ENCODE measurements at places on chromosomes 4 and X.

GRCh38 chr4:8294036-8294435 is 24.5 kb downstream of the HTRA3 start:
- no peaks in the 10 kb centered on the region for H3K4me1 ChIP-seq
- DNase-seq = peak; percentile 22
- H3K27ac ChIP-seq = no peak overlapping the region
- no peaks in the 10 kb centered on the region for H3K27me3 ChIP-seq

DNA sequence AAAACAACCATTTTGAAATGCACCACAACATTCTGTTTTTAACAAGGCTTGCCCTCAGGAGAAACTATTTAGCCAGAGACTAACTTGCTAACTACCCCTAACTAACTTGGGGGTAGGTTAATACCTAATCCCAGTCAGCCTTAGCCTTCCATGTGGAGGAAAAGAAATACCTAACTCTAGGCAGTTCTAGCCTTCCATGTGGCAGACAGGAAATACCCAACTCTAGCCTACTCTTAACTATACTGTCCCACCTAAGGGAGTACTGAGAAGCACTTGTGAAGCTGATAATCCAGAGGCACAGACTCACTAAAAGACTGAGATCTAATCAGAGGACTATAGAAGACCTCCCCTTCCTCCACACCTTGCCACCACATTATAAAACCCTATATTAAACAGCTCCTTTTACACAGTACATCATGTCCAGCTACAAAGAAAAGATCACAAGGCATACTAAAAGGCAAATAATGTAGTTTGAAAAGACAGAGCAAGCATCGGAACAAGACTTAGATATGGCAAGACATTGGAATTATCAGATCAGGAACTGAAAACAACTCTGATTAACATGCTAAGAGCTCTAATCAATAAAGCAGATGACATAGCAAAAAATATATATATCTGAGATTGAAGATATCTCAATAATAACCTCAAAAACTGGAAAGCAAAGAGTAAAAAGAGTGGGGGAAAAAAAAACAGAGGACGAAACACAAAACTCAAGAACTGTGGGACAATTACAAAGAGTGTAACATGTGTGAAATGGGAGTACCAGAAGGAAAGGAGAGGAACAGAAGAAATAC is 52.2 kb downstream of the FRYL start:
- H3K27ac ChIP-seq = peak overlapping the region; percentile 66
- H3K4me1 ChIP-seq = peaks cover 22% of the 10 kb centered on the region
- DNase-seq = no peak
- H3K27me3 ChIP-seq = no peaks in the 10 kb centered on the region
- no peaks in the 10 kb centered on the region for H3K36me3 ChIP-seq

DNA sequence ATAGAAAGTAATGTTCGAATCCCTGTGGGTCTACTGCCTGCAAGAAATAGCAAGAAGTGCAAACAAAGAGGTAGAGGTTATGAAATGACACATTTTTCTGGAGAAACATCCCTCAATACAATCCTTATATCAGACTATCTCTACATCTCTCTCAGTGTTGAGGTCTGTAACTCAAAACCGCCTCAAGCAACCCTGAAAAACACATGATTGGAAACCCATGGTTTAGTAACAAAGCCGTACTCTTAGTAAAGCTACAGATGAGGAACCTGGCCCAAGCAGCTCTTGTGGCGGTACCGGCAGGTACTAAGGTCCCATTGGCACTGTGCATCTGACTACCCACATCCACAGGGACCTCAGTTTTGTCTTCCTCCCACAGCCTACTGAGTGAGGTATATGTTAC is 53.9 kb downstream of the IRF2 start:
- peaks cover 26% of the 10 kb centered on the region for H3K4me1 ChIP-seq
- no peak overlapping the region for H3K27ac ChIP-seq
- no peak for DNase-seq
- no peak overlapping the region for H3K4me3 ChIP-seq
- H3K27me3 ChIP-seq = no peaks in the 10 kb centered on the region

- H3K36me3 ChIP-seq = peaks cover 25% of the 10 kb centered on the region
- no peak overlapping the region for H3K27ac ChIP-seq
- no peaks in the 10 kb centered on the region for H3K27me3 ChIP-seq
- peaks cover 18% of the 10 kb centered on the region for H3K4me1 ChIP-seq
- no peak overlapping the region for H3K4me3 ChIP-seq
These were observed 5.5 kb downstream of the ELMOD2 start for GRCh38 chr4:140529434-140529833.

- no peak for DNase-seq
- no peaks in the 10 kb centered on the region for H3K36me3 ChIP-seq
- no peaks in the 10 kb centered on the region for H3K27me3 ChIP-seq
- H3K4me1 ChIP-seq = peaks cover 33% of the 10 kb centered on the region
- H3K4me3 ChIP-seq = no peak overlapping the region
These were observed 55.2 kb downstream of the AREG start for GRCh38 chr4:74499986-74500781.

DNA sequence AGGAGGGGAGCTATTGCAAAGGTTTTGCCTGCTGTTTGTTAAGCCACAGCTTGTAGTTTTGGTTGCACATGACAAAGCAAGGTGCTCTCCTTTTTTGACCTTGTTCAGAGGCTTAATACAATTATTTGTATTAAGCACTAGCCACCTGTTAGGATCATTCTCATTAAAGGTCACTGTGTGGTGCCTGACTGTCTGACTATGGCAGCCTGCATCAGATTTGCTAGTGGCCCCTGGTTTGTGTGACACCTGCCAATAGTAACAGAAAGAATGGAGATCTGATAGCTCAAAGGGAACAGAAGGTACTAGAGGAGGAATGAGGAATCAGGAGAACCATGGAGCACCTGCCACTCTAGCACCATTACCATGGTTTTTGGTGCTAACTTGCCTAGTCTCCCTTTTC is 102.5 kb downstream of the POLA1 start:
- no peaks in the 10 kb centered on the region for H3K27me3 ChIP-seq
- no peak overlapping the region for H3K4me3 ChIP-seq
- H3K36me3 ChIP-seq = no peaks in the 10 kb centered on the region
- H3K27ac ChIP-seq = no peak overlapping the region

- H3K4me3 ChIP-seq = no peak overlapping the region
- H3K4me1 ChIP-seq = peaks cover 6% of the 10 kb centered on the region
- no peak for DNase-seq
- H3K27me3 ChIP-seq = no peaks in the 10 kb centered on the region
- H3K27ac ChIP-seq = no peak overlapping the region
- H3K36me3 ChIP-seq = no peaks in the 10 kb centered on the region
These were observed 35.8 kb downstream of the GPR82 start for GRCh38 chrX:41759817-41760216.

DNA sequence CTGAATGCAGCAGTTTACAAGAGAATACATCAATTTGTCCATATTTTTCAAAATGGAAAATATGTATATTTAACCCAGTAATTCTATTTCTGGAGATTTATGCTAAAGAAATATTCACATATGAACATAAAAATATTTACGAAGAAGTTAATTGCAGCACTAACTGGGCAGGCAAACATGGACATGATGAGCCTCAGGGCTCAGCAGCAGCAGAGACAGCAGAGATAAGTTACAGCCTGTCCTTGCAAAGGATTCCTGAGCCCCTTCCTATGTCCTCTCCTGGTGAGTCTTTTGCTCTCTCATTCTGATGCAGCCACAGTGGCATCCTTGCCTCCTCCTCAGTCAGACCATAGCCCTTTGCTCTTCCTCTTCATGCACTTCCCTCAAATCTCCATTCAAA is 680.6 kb upstream of the CPEB2 start:
- H3K27me3 ChIP-seq = no peaks in the 10 kb centered on the region
- no peak overlapping the region for H3K27ac ChIP-seq
- no peak for DNase-seq
- no peak overlapping the region for H3K4me3 ChIP-seq
- no peaks in the 10 kb centered on the region for H3K36me3 ChIP-seq

DNA sequence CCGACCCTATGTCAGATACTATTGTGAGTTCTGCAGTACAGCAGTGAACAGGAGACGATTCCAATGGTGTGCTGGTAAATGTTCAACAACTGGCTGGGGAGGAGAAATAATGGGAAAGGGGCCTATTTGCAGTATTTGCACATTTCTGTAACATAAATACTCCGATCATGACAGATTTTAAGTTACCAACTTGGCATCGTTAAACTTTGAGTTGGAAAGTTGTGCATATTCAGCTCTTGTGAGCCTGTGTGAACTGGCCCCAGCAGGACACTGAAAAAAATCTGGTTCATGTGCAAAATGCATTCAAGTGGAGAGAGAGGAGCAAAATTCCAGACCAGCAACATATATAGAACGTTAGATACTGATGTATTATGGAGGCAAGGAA is 175.0 kb downstream of the MAPK10 start:
- no peak overlapping the region for H3K4me3 ChIP-seq
- H3K36me3 ChIP-seq = no peaks in the 10 kb centered on the region
- no peaks in the 10 kb centered on the region for H3K4me1 ChIP-seq

DNA sequence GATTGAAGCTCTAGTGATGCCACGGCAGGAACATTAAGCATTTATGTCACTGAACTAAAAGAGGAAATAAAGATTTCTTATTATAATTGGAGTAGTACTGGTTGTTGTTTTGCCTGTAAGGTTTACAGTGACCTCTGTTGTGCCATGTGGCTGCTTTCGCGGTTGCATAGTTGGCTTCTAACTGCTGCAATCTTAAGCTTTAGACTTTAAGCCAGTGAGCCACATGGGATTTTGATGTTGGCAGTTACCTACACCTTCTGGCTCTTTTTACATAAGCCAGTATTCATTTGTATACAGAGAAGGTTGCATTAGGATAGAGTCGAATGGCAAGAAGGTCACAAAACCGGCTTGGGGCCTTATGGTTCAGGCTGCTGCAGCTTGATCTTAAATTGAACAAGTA is 1311.6 kb downstream of the RAPGEF2 start:
- no peak overlapping the region for H3K27ac ChIP-seq

GRCh38 chr4:79257953-79258613 is 67.8 kb downstream of the NAA11 start:
- no peaks in the 10 kb centered on the region for H3K36me3 ChIP-seq
- H3K4me3 ChIP-seq = no peak overlapping the region
- no peaks in the 10 kb centered on the region for H3K4me1 ChIP-seq
- no peak overlapping the region for H3K27ac ChIP-seq
- no peak for DNase-seq

DNA sequence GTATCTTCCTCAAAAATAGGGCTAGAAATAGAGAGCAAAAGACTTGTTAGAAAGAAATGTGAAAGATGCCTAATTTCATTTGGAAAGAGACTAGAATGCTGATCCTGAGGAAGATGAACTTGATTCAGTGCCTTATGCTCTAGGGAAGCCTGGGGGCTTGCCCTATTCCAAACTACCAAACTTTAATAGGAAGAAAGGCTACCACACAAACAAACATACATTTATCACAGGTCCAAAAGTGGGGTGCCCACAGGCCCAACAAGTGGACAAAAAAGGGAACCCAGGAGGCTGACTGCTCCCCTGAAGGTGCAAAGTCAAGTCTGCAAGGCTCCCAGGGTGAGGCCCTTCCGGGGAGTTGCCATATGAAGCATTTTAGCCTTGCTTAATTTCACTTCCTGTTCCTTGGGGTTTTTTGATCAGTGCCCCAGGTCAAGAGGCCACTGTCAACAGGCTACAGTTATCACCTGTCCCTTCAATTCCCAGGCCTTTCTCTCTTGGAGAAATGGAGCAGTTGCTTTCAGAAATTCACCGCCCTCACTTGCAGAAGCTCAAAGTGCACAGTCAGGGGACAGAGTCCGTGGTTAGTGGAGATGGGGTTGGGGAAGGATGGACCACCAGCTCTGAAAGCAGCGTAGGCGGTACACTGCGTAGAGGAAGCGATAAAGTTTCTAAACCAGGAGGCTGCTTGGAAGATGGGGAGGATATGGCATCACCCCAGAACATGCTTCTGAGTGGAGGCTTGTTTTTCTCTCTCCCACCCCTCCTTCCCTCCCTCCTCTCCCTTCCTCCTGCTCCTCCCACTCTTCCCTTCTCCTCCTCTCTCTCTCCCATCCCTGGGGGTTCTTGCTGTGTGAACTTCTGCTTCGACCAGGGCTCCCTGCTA is 36.4 kb downstream of the TMEM154 start:
- no peak overlapping the region for H3K4me3 ChIP-seq
- no peaks in the 10 kb centered on the region for H3K4me1 ChIP-seq
- H3K36me3 ChIP-seq = peaks cover 89% of the 10 kb centered on the region
- no peaks in the 10 kb centered on the region for H3K27me3 ChIP-seq
- no peak for DNase-seq
- no peak overlapping the region for H3K27ac ChIP-seq

- H3K4me3 ChIP-seq = no peak overlapping the region
- H3K27ac ChIP-seq = no peak overlapping the region
- no peaks in the 10 kb centered on the region for H3K4me1 ChIP-seq
- DNase-seq = no peak
These were observed 19.9 kb downstream of the PHF8 start for GRCh38 chrX:54024350-54024749.

DNA sequence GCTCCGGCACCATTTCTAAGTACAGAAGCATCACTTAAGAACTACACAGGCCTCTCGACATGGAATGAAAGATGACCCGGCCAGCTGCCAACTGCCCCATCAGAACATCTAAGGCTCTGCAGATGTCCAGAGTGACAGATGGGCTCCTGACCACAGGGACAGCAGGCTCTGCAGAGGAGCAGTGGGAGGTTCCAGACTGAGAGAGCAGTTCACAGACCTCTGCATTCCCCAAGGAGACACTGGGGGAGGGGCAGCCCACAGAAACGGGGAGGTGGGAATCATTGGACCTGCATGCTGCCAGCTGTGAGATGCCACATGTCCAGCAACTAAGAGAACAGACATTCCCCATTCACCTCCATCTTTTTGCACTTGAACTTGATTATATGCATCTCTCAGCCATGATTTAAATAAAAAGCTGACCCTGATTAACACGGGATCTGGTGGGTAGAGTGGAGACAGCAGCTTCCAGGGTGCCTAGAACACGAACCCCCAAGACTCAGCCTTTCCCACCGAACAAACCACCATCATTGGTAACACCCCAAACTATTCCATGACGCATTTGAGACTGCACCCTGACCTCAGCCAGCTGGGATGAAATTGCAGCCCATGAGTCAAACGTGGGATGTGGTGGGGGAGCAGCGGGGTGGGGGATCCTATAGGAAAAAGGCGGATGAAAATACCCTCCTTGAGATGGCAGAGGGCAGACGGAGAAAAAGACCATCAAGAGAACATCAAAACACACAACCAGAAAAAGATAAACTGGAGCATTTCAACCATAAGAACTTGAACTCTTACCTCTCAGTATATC is 47.2 kb downstream of the AFAP1 start:
- H3K27ac ChIP-seq = peak overlapping the region; percentile 86
- H3K27me3 ChIP-seq = no peaks in the 10 kb centered on the region
- no peak for DNase-seq
- no peak overlapping the region for H3K4me3 ChIP-seq

GRCh38 chr4:3864742-3865721 is 98.8 kb downstream of the ADRA2C start:
- H3K36me3 ChIP-seq = no peaks in the 10 kb centered on the region
- H3K4me3 ChIP-seq = no peak overlapping the region
- H3K4me1 ChIP-seq = no peaks in the 10 kb centered on the region
- H3K27ac ChIP-seq = no peak overlapping the region
- peaks cover 22% of the 10 kb centered on the region for H3K27me3 ChIP-seq

DNA sequence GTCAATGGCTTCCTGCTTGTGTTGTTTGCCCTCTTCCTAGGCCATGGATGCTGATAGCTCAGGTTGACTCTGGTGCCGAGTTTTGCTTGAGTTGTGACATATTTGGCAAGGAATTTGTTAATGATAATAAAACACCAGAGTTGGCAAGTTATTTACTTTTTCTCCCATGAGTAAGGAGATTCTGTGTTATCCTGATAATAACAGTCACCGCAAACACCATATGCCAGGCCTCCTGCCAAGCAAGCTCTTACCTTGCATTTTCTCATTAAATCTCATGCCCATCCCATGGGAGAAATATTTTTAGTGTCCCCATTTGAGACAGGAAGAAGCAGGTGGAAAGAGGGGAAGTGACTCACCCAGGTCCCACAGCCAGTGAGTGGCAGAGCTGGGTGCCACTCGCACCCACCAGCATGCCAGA is 67.4 kb upstream of the CLCN4 start:
- H3K27ac ChIP-seq = no peak overlapping the region
- no peak for DNase-seq
- H3K4me1 ChIP-seq = no peaks in the 10 kb centered on the region
- no peaks in the 10 kb centered on the region for H3K27me3 ChIP-seq
- H3K36me3 ChIP-seq = peaks cover 5% of the 10 kb centered on the region

Data from RWPE2 (cell line).